Hematopoietic multipotent progenitor cell treated with erythropoietin and hydrocortisone succinate and interleukin-3 and kit ligand, for 4 days (in vitro differentiated cells): ENCODE measurements at places on chromosomes 12 and 14.

- DNase-seq = no peak
These were observed 56.6 kb downstream of the MDM2 start for GRCh38 chr12:68864604-68865003.

DNA sequence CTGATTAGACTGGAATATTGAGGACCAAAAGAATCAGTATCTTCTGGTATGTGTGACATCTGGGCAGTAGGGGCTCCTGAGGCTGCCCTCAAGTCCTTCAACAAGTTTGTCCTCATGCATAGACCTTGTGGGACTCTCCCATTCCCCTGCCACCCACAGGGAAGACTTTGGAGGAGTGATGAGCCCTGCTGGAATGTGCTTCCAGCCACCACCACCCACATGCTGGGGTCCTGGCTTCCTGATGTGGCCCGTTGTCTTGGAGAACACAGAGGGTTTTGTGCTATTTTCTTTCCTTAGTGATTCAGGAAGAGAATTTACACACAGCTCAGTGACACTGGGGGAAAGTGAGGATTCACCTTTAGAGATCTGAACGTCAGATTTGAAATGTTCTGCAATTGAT lies 29.2 kb upstream of the SEL1L start:
- DNase-seq = no peak

GRCh38 chr14:49240383-49240782 lies 345.8 kb downstream of the RPS29 start:
- no peak for DNase-seq

DNA sequence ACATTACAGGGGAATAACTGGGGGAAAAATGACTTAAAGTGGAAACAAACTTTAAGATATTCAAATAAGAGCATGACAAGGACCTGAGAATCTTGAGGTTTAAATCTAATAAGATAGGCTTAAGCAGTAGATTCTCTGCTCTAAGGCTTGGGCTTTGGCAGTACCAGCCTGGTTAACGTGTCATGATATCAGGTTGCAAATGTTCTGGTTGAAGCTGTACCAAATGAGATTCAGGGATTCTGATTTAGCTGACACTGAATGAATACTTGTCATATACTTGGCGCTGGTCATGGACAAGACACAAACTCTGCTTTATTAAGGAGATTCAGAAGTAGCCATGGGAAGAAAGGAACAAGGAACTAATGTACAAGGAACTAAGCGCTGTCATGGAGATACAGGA lies 6.1 kb downstream of the TCP11L2 start:
- no peak for DNase-seq

DNA sequence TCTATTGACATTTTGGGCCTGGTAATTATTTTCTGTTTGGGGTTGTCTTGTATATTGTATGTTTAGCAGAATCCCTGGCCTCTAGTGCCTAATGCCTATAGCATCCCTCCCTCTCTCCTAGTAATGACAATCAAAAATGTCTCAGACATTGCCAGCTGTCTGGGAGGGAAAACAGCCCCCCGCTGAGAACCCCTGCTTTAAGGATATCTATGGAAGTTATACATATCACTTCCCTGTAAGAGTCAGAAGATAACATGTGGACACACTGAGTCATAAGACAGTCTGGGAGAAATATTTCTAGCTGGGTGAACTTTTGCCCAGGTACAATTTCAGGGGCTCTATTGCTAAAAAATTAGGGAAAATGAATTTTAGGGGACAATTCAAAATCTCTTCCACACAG lies 255.0 kb downstream of the PAWR start:
- DNase-seq = no peak

- no peak for DNase-seq
These were observed 123.3 kb downstream of the SSPN start for GRCh38 chr12:26318661-26319068.

- no peak for DNase-seq
These were observed 83.7 kb downstream of the TMEM30B start for GRCh38 chr14:61197416-61197815.

- DNase-seq = no peak
These were observed 83.5 kb downstream of the RIMBP2 start for GRCh38 chr12:130632642-130633041.

GRCh38 chr14:52961060-52961639 lies 10.3 kb upstream of the FERMT2 start:
- peak; percentile 76 for DNase-seq

- DNase-seq = peak; percentile 16
These were observed 3.7 kb downstream of the DACT1 start for GRCh38 chr14:58641509-58641908.

GRCh38 chr12:92556141-92556540 lies 146.6 kb upstream of the PLEKHG7 start:
- no peak for DNase-seq

- peak; percentile 56 for DNase-seq
These were observed 788 bp downstream of the ENO2 start for GRCh38 chr12:6914947-6915788.

DNA sequence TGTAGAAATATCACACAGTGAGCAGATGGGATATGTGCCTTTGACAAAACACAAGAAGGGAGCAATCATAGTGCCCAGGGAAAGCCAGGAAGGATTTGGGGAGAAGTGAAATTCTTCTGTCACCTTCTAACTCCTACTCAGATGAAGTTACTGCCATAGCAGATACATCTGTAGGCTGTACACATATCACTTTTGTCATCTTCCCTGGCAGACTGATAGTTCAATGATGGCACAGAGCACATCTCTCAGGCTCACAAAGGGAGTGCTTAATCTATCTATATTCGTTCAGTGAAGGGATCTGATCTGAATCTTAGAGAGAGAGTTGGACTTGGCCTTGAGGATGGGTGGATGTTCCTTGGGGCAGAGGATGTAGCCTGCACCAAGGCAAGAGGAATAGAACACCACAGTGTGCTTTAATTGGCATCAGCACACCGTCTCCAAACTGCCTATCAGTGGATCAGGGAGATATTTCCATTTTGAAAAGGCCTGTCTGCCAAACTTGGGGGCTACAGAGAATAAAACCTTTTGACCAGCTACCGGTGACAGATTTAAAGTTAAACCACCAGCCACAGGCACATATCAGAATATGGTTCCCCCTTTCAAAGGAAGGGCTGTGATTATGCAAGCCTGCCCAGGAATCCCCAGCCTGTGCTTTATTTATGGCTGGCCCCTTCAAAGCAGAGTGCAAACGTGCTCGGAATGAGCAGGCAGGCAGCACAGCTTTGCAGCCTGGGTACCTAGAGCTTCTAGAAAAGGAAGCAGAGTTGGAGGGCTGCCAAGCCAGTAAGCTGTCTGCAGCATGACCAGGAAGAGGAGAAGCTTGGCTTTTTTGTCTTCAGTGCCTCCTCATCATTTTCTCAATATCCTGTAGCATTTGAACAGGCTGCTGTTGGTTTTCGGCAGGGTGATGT lies 165.5 kb upstream of the DYRK2 start:
- peak; percentile 82 for DNase-seq

DNA sequence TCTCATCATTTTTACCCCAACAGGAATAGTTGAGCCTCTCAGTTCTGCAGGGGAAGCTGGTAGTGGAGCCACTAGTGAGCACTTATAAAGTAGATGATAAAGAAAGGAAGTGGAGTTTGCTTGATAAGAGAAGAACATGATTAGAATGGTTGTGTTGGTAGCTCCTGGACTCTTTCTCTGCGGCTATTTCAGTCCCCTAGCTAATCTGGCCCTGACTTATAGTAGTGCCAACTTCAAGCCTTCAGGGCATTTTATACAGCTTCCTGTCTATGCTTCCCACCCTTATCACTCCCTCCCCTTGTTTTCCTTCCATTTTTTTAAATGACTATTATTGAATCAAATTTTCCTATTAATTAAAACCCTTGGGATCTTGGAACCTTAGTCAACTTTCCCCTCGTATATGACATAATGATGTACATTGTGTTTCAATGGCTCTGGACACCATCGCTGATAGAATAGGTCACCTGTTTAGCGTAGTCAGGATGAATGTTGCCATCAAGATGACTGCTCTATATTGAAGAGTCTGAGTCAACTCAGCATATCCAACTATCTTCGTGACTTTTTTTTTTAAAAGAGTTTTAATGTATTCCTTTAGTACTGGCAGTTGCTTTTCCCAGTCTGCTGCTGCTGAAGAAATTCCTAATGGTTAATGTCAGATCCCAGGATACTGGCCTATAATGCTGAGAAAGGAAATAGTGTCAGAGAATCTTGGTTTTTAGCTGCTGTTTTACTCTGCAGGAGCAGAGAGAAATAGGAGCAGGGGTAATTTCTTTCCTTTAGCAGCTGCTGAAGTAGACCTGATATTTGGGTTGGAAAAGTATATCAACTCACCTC lies 16.2 kb upstream of the PCNX1 start:
- peak; percentile 64 for DNase-seq

GRCh38 chr14:102275866-102276265 lies 29.1 kb downstream of the MOK start:
- DNase-seq = no peak

- DNase-seq = no peak
These were observed 3.5 kb upstream of the KLRD1 start for GRCh38 chr12:10304161-10304574.

DNA sequence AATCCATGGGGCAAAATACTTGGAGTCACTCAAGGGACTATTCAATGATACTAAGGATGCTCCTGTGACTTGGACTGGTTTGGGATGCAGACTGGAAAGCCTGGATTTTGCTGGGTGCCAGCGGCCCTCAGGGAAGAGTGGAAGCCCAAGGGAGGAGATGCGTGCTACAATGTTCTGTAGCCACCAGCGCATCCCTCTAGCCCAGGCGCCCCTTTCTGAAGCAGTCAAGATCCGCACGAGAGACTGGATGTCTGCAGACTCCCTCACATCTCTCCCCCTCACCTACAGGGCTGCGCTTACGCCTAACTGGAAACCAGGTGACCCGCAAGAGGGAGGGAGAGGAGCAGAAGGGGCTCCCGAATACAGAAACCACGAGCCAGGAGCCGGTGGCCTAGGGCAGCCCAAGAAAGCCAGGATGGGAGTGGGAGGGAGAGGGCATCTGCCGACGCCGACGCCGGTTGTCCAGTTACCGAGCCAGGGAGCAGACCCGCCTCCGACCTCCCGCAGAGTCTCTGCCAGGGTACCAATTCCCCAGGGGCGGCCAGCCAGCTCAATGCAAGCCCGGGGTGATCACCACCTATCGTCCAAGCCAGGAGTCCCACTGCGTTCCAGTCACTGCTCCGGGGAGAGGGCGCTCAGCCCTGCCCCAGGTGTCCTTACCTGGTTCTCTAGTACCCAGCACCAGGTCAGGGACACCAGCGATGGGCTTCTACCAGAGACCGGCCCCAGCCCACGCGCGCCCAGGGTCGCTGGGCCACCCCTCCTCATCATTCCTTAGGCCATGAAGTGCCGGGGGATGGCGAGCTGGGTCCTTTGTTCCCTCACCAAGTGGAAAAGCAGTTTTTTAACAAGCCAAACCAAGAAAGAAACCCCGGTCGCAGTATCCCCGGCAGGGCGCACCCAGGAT lies 1.2 kb downstream of the NTN4 start:
- no peak for DNase-seq

GRCh38 chr12:31363416-31363809 lies 37.5 kb upstream of the SINHCAF start:
- DNase-seq = peak; percentile 20

DNA sequence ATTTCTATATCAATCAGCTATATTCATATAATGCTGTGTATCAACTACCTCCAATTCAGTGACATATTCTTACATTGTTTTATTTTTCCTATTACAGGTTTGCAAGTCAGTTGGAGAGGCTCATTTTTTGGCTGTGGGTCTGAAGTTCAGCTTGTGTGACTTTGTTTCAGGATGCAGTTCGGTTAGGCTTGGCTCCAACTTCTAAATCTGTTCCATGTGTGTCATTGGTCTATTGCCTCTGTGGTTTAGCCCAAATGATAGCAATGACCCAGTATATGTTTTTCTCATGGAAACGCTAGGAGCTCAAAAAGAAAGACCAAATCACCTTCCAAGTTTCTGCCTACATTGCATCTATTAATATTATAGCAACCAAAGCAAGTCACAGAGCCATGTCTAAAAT lies 848.6 kb upstream of the LRFN5 start:
- DNase-seq = no peak

- DNase-seq = no peak
These were observed 112.4 kb downstream of the BCL11B start for GRCh38 chr14:99159341-99160340.

- DNase-seq = no peak
These were observed 57.2 kb upstream of the FICD start for GRCh38 chr12:108457734-108458361.

DNA sequence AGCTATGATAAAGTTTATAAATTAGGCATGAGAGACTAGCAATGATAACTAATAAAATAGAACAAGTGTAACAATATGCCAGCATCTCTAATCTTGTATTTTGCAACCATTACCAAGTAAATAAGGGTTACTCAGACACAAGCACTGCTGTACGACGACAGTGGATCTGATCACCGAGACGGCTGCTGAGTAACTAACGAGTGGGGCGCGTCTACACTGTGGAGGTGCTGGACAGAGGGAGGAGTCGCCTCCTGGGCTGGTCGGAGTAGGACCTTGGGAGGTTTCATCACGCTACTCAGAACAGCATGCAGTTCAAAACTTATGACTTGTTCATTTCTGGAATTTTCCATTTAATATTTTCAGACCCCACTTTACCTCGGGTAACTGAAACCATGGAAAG lies 18.4 kb downstream of the COA8 start:
- DNase-seq = no peak
